Fibroblast of skin of right biceps (primary cell): ENCODE measurements at places on chromosomes 16 and 17.

DNA sequence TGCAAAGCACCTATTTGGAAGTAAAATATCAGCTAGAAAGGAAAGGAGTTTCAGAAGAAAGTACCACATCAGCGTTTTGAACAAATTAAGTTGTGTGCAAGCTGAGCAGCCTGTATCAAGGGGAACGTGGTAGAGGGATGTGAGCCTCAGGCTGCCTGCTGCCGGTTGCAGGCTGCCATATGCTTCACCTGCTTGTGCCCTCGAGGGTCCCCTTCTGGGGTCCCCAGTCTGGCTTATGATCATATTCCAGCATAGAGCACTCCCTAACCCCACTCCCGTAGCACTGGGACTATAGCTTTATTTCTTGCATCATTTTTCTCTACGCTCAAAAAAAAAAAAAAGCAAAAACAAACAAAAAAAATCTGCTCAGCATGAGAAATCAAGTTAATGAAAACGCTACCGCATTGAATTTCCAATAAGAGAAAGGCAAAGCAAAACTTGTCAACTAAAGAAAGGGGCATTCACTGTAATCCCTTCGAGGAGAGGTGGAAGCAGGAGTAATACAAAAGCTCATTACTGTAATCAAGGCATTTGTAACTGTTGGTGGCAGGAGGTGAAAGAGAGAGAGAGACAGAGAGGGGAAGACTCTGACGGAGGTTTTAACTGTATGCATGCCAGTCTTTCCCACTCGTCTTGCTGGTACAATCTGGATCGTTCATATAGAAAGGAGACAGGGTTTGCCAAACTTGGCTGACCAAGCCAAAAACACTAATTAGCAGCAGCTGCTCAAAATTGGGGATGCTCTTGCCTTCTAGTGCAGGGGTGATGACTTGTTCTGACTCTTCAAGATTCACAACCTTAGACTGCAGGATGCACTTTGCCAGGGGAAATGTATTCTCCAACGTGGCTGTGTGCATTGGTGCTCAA lies 258.2 kb upstream of the HSBP1 start:
- peak; percentile 23 for DNase-seq

DNA sequence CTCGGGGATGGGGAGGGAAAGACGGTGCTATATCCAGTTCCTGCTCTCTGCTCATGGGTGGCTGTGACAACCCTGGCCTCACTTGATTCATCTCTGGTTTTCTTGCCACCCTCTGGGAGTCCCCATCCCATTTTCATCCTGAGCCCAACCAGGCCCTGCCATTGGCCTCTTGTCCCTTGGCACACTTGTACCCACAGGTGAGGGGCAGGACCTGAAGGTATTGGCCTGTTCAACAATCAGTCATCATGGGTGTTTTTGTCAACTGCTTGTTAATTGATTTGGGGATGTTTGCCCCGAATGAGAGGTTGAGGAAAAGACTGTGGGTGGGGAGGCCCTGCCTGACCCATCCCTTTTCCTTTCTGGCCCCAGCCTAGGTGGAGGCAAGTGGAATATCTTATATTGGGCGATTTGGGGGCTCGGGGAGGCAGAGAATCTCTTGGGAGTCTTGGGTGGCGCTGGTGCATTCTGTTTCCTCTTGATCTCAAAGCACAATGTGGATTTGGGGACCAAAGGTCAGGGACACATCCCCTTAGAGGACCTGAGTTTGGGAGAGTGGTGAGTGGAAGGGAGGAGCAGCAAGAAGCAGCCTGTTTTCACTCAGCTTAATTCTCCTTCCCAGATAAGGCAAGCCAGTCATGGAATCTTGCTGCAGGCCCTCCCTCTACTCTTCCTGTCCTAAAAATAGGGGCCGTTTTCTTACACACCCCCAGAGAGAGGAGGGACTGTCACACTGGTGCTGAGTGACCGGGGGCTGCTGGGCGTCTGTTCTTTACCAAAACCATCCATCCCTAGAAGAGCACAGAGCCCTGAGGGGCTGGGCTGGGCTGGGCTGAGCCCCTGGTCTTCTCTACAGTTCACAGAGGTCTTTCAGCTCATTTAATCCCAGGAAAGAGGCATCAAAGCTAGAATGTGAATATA lies 4.8 kb upstream of the LASP1NB start:
- DNase-seq = no peak

GRCh38 chr16:6110346-6110745 lies 1012.8 kb upstream of the EEF2KMT start:
- DNase-seq = no peak

GRCh38 chr16:25501530-25502255 lies 190.1 kb upstream of the HS3ST4 start:
- DNase-seq = no peak

- DNase-seq = no peak
Measured at GRCh38 chr17:58192612-58193011, at the start of gene EPX. Gene EPX (plus strand): TSS chr17:58192726. CDS start chr17:58192847, 121 bp downstream.

- DNase-seq = no peak
Measured at GRCh38 chr16:51701025-51701424, 550.0 kb upstream of the SALL1 start.

- DNase-seq = peak; percentile 26
Measured at GRCh38 chr17:32757963-32758362, 119.0 kb downstream of the MYO1D start.
